ENCODE measurements at places on chromosomes 12 and 14.

DNA sequence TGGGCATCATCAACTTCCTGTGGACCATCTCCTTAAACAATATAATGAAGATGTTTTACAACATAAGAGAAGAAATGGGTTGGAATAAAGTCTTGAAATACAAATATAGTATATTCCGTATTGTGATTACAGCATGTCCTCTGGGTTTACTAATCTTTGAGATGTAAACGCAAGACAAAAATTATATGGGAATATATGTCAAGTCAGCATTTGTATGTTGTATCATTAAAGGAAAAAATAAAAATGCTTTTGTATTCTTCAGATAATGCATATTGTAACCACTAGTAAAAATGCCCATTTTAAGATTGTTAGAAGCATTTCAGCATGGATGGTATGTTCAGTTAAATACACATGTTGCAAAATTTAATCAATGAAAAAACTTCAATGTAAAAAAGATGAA, 893.3 kb downstream of the FLRT2 start:
- DNase-seq = no peak

DNA sequence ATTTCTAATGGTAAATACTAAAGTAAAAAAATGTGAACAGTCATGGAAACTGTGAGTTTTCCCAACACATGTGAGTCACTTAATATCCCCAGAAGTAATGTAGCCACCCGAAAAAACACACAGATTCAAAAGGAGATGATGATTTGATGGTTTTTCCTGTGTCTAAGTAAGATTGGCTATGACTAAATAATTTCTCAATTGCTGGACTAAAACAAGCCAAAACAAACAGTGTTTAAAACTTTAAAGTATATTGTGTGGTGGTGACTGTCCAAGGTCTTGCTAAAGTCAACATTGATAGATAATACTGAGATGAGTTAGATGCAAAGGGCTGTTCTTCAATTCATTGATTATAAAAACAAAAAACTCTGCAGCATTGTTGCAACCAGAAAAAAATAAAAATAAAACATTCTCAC, 89.6 kb upstream of the SOX5 start:
- no peak for DNase-seq

GRCh38 chr12:65039301-65039700, 81.8 kb downstream of the WIF1 start:
- DNase-seq = no peak

GRCh38 chr14:89466944-89467343, 49.9 kb upstream of the FOXN3 start:
- no peak for DNase-seq

DNA sequence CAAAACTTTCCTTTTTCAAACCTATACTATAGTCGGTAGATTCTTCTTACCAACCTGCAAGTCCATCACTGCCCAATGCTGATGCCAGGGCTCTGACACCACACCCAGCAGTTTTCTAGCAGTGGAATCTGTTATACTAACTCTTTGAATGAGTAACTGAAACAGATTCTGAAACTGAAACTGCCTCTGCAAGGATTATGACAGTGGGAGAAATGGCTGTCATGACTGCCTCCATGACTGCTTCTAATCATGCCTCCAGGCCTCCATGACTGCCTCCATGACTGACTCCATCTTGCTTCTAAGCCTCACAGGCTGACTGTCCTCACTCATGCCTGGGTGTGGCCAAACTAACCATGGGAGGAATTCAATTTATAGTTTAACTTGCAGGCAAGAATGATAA, 29.4 kb upstream of the OXA1L start:
- peak; percentile 53 for DNase-seq

- no peak for DNase-seq
Measured at GRCh38 chr14:92039063-92039718, 668 bp downstream of the TRIP11 start.

DNA sequence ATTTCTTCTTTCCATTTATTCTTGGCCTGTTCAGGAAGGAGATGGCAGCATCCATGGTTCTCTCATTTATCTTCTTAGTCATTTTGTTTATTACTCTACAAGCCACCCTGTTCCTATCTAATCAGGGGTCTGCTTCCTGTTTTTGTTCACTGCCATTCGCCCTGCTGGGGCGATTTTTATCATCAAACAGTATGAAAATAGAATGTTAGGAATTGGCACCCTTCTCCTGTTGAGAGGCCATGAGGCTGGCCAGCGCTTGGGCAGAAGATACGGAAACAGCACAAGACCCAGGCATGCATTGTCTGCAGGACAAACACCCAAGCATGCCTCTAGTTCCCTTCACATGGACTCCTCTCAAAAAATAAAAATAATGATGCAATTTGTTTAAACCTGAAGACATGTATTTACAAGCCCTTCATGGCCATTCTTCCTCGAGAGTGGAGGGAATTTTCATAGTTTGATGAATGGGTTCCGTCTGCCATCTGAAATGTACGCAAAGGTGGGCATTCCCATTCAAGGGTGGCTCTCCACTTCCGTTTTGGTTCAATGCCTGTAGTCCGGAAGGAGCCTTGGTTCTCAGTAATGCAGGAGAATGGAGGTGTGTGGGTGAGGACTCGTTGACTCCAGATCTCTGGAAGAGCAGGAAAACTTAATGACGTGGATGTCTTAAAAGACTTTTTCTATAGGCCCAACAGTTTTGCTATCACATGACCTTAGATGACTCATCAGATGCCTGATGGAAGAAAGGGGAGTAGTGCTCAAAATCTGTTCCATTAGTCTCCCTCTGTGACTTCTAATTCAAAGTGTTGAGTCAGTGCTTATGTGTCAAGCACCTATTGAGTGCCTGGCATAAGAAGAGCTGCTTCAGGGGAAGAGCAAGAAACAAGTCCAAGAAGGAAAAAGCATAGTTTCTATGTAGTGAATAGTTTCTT, 252.4 kb upstream of the TBX3 start:
- no peak for DNase-seq

DNA sequence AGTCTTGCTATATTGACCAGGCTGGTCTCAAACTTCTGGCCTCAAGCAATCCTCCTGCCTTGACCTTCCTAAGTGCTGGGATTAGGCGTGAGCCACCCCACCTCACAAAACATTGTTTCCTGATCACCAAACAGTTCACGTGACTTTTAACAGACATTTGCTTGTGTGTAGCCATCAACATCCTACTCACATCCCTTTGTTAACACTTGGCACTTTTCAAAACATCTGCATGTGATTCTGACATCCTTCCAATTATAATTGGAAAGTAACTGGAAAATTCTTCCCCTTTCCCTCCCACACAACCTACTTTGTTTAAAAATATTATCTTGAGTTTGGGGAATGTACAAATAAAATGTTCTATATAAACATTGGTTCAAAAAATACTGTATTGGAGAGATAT, 317.9 kb downstream of the PCNX1 start:
- no peak for DNase-seq

DNA sequence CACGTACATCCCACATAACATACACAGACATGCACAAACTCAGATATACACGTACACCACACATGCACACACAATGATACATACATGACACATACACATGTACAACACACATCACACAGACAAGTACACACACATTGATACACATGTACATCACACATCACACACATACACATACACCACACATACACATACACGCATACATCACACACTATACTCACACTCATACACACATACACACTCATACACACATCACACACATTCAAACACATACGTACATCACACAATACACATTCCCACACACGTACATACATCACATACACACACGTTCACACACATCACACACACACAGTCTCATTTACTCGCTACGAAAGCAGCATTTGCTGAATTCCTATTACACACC, 4.5 kb downstream of the ZNF605 start:
- no peak for DNase-seq
